ENCODE measurements at places on chromosomes 3 and 15.

- no peak for DNase-seq
Observed at GRCh38 chr3:113002037-113002436, 11.3 kb downstream of the GTPBP8 start.

GRCh38 chr3:179750720-179751328 lies 98.0 kb downstream of the USP13 start:
- DNase-seq = no peak

GRCh38 chr3:124447845-124448244 lies 282.4 kb upstream of the UMPS start:
- no peak for DNase-seq

- no peak for DNase-seq
Observed at GRCh38 chr3:178010306-178010705, 525.9 kb upstream of the KCNMB2 start.

DNA sequence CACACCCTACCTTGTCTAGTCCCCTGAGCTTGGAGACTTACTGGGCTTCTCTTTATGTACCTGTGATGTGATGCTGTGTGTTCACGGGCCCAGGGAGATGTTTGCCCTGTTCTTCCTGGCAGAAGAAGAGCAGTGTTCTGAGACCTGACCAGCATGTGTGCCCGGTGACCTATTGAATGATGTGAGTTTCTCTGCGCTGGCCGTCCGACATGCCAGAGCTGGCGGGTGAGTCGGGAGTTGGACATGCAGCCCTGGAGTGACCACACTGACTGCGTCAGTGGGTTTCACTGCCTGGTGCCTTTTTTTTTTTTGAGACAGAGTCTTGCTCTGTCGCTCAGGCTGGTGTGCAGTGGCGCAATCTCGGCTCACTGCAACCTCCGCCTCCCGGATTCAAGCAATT lies 42.3 kb downstream of the CGNL1 start:
- DNase-seq = no peak

DNA sequence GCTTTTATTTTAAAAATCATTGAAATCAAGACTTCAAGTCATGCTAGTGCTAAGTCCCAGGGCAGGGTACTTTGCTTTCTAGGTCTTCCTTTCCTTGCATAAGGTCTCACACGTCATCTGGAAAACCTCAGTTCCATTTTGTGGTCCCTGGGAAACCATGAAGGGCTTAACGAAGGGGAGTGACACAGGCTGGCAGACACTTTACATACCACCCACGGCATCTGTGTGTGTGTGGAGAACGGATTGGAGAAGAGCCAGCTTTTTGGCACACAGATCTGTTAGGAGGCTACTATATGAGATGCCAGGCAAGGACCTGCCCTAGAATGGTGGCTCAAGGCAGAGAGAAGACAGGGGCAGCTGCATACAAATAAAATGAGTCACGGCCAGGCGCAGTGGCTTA lies 107.5 kb upstream of the NSMCE3 start:
- no peak for DNase-seq

DNA sequence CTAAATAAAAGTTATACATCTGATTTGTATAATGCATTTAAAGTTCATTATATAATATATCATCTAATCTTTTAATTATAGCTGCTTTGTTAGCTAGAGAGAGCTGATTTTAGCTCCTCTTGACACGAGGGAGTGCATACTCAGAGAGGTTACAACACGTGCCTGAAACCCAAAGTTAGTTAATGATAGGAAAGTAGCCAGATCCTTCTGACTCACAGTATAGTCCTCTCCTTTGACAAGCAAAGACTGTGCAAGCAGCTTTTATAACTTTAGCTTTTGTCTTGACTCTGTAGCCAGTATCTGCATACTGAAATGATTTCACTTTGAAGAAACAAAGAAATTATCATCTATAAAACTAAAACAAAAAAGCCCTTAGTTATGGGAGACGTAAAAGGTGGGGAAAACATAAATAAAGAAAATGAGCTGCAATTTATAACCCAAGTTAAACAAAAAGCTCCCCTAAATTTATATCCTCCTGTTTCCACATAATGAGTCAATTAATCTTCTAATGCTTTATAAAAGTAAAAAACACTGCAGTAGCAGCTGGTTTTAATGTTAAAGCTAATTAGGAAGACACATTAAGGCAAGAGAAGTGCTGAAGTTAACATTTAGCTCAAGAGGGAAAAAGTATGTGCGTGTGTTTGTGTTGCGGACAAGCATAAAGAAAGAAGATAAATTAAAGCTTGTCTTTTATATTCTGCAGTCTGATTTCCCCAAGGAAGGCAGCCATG lies 13.1 kb downstream of the GABRR3 start:
- DNase-seq = no peak

- DNase-seq = no peak
Observed at GRCh38 chr15:35932531-35932930, 386.6 kb upstream of the DPH6 start.

GRCh38 chr3:152270937-152271336 lies 2.2 kb downstream of the MBNL1 start:
- DNase-seq = no peak

DNA sequence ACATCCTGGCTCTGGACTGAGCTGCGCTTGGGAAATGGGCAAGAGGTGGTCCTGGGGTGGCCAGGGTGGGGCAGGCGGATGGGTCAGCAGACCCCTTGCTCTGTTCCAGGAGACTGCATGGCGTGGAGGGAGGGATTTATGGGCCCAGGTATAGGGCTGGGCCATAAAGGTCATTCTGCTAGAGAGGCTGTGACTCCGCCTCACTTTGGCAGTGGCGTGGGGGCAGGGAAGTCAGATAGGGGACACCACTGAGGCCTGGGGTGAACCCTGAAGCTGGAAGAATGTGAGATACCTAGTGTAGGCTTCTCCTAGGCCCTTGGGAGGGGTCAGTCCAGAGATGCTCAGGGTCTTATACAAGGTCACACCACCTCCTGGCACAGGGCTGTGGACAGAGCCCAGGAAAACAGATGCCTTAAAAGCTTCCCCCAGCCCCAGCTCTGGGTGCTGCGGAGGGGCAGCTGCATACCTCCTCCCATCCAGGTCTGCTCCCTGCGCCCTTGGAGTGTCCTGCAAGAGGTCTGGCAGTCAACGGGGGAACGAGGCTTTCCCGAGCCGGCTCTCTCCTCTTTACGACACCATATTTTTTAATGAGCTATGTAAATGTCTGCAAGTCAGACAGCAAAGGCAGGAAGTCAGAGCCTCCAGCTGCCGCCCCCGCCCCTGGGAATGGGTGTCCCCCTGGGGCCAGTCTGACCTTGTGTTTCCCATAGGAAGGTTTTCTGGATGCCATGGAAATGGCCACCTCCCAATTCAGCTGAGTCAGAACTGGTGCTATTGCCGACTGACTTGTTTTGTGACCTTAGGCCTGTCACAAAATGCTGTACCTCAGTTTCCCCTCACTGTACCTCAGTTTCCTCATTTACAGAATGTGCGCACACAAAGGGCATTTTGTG lies 26.3 kb downstream of the LINGO1 start:
- no peak for DNase-seq

Data from prostate gland (tissue), 2 donors.